Naive thymus-derived CD8-positive, alpha-beta T cell (primary cell): ENCODE measurements at places on chromosomes 7 and 10. TPM values are rescaled to one million over a fixed set of nuclear protein-coding genes. Genes with fewer than 3 reads are reported as not detected.
A peak's percentile ranks its signal among the peaks of the same experiment; 100 is the strongest.

Gene NEUROD6
- polyA plus RNA-seq = not detected

Gene SEMA3C
- not detected for polyA plus RNA-seq

DNA sequence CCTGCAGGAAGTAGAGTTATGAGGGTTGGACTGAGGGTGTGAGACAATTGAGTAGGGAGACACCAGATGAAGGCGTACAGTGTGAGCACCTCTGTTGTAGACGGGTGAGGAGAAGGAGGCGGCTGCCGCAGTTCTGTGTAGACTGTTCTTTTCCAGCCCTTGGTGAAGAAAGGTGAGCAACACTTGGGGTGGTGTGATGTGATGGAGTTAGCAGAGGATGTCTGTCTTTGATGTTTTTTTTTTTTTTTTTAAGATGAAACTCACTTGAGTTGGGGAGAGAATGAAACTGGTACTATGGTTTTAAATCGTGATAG is 42.8 kb upstream of the RNF216 start:
- DNase-seq = peak; percentile 59

GRCh38 chr10:96288151-96288621 is 16.0 kb upstream of the DNTT start:
- no peak for DNase-seq

DNA sequence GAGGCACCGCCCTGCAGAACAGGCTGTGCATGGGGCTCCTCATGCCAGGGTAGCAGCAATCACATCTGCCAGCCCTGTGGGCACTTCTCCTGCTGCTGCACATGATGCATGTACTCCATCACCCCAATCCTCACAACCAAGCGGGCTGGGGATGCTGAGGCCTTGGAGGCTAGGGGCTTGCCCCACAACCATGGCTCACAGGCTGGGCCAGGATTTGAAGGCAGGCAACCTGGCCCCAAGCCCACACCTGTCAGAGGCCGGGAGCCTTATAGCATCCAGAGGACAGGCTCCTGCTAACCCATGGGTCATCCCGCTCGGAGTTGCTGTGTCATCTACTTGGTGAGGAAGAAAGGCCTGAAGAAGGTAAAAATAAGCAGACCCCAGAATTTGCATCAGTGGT is 2.2 kb downstream of the POLM start:
- DNase-seq = no peak

GRCh38 chr7:147060070-147060469 is 943.5 kb downstream of the CNTNAP2 start:
- DNase-seq = no peak

- no peak for DNase-seq
These were observed 20.7 kb downstream of the TOMM7 start for GRCh38 chr7:22801912-22802311.

DNA sequence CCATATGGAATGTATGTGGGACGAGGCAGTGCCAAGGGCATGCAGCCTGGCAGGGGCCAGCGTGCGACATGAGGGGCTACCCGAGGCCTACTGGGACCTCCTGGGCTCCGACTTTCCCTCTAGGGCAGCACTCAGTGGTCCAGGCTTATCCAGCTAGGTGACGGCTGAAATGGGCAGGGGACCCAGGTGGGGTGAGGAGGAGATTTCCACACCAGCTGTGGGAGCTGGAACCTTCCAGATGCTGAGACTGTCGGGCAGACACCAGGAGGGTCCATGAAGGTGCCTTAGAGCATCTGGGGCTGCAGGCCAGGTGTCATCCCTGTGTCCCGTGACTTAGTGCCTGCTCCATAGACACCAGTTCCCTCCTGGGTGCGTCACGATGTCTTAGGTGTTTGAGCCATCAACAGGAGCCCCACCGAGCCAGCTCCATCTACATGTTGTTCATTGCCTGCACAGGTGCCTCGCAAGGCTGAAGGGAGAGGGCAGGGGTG is 13.4 kb downstream of the ZNF316 start:
- DNase-seq = no peak

DNA sequence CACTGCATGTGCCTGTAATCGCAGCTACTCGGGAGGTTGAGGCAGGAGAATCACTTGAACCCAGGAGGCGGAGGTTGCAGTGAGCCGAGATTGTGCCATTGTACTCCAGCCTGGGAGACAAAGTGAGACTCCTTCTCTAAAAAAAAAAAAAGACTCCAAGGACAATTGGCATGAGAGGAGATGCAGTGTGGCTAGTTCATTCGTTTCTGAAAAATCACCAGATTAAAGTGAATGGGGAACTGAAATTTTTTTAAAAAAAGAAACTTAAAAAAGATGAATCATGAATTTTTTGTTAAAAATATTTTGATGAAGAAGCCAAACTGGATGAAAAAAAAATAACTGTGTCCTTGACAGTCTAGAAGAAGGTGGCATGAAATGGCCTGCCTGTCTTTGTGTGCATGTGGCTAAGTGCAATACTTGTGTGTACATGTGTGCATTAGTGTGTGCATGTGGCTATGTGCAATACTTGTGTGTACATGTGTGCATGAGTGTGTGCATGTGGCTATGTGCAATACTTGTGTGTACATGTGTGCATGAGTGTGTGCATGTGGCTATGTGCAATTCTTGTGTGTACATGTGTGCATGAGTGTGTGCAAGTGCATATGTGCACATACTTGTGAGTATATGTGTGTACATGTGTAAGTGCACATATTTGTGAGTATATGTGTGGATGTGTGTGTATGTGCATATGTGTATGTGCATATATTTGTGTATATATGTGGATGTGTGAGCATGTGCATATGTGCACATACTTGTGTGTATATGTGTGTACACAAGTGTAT is 391.7 kb upstream of the KLF6 start:
- DNase-seq = no peak

DNA sequence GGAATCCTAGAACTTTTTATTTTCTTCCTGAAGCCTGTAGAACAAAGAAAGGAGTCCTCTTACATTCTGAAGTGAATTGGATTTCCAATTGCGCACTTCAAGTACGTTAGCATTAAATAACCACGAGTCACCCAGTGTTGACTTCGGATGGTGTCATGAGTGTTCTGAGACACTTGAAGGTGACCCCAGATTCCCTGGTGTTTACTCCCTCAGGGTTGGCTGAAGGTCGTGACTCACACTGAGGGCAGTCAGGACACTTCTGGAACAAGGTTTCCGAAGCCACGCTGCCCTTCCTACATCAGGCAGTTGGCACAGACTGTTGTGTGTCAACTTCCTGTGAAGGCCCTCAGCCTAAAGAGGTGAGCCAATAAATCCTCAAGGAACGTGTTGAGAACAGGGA is 186.6 kb upstream of the CELF2 start:
- DNase-seq = no peak
